ENCODE measurements at places on chromosomes 2 and 18.

DNA sequence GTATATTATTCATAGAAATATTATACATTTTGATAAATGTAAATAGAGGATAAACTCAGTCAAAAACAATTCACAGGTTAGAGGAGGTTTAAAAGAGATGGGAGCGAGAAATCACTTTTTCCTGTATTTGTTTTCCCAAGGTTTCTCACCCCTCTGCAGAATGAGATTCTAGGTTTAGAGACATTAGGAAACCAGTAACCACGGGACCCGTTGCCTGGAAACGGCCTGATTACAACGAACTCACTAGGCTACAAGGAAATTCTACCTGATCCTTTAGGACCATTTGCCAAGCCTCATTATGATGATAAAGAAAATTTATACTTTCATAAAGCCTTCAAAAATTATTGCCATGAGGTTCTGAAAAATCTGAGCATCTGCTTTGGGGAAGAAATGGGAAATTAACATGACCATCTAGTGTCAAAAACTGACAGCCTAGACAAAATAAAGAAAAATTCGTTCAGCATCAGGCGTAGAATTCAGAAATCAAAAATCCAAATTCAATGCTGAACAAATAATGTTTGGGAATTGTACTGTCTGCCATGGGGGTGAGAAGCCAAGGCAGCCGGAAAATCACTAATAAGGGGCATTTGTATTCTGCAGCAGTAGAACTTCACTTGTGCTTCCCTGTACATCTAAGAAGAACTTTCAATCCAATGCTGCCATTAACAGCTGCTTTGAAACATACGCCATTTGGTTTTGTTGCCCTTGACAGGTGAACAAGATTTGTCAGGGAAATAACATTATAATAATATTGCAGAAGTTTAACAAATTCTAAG lies 262.3 kb downstream of the NRXN1 start:
- DNase-seq, result no peak

GRCh38 chr2:178220814-178221213 lies 26.5 kb downstream of the OSBPL6 start:
- DNase-seq, result no peak

DNA sequence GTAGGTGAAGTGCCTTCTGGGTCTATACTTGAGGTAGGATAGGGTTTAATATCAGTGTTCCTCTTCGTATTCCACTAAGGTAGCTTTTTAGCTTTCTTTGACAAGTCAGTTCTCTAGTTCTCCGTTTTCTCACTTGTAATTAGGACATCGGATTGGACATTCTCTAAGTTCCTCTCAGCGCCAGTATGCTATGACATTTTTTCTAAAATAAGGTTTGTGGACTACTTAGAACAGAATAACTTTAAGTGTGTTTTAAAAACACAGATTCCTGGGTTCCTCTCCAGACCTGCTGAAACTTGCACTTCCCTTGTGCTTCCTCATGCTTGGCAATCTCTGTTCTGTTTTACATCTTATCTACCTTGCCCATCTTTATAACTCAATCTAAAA lies 69.3 kb upstream of the YWHAQ start:
- DNase-seq, result no peak

- no peak for DNase-seq
Measured at GRCh38 chr2:160042054-160042453, 20.4 kb downstream of the PLA2R1 start.

- no peak for DNase-seq
Measured at GRCh38 chr2:159176555-159176954, 109.9 kb downstream of the WDSUB1 start.

- no peak for DNase-seq
Measured at GRCh38 chr2:231985823-231986261, 24.3 kb downstream of the DIS3L2 start.

DNA sequence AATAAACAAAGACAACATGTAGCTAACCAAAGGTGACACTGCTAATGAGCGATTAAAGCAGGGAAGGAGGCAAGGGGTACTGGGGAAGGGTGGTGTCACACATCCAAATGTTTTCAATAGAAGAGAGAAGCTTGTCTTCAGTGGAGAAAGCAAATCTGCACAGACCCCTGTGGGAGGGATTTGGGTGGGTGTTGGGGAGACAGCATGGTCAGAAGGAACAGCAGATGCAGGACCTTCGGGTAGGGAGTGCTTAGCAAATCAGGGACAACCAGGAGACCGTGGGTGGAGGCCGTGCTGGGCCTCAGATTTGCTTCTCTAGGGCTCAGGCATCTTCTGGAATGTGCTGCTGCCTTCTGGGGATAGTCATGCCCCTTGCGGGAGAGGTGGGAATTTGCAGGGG lies 185.3 kb upstream of the RAB6C start:
- DNase-seq, result no peak

DNA sequence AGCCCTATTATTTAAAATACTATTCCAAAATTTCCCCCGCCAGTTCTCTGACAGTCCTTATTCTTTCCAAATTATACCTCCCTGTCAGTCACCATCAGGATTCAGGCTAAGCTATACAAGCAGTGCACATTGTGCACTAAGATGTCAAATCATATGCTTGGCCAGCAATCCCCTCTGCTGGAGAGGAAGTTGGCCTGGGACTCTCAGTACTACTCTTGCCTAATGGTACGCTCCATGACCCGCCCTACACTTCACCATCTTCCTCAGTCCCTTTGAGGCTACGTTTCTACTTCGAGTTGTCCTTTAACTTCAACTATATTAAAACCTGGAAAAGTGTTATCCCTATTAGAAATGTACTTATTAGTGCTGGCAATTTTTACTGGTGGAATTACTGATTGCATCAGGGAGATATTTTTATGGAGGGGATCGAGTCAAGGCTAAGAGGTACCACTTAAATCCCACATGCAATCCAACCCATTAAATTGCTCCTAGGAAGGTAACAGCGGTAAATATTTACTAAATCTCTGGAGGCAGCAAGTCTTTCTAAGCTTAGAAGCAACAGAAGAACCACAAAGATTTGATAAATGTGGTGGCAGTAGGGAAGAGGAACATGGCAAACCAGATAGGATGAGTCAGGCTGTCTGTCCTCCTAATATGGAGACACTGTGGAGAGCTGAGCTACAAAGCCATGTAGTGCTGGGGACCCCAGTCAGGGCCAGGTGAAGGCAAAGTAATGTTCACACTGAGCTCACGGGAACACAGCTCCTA lies 2.7 kb downstream of the USP40 start:
- peak; percentile 52 for DNase-seq

DNA sequence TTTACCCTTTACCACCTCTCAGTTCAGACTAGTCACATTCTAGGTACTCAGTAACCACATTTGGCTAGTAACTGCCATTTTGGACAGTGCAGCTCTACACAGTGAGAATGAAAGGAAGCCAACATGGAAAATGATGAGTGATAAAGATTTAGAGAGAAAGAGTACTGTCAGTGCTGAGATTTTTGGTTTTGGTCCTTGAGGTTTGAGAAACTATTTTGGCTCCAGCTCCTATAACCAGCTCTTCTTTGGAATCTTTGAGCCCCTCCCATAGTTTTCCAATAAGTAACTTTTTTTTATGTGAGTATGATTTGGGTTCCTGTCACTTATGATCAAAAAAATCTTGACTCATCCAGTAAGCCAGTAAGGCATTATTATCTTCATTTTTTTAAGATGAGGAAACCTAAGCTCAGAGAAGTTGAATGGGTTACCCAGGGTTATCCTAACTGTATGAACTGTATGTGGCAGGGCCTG lies 173.0 kb downstream of the BABAM2 start:
- DNase-seq, result no peak

DNA sequence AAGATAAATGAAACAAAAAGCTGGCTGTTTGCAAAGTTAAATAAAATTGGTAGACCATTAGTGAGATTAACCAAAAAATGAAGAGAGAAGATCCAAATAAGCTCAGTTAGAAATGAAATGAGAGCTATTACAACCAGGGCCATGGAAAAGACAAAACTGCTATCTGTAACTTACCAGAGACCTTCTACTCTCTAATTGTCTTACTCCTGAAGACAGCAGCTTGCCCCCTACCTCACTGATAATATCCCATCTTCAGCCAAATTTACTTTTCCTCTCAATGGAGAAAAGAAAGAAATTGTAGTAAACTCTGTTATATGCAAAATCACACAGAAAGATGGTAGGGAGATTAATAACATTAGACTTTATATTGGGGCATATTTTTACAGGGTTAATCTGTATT lies 178.2 kb downstream of the LCLAT1 start:
- no peak for DNase-seq

DNA sequence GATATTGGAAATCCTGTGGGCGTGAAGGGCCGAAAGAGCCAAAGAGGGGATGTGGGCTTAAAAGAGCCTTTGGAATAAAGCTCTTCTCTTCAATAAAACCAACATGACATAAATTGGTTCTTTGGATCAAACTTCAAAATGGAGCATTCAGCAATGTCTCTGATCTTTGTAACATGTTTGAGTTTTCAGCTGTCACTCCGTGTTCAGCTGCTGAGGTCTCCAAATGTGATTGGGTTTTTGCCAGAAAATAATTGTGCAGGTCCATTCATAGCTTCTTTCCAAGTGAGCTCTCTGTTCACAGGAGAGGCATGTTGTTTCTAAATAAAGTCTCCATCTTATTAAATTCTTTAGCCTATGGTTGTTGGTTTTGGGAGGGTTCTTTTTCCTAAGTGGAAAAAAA lies 127.6 kb upstream of the CCDC68 start:
- no peak for DNase-seq

- DNase-seq, result no peak
Measured at GRCh38 chr2:24548058-24548457, 57.0 kb downstream of the NCOA1 start.

GRCh38 chr2:68943581-68944568 lies 8.8 kb downstream of the GKN2 start:
- DNase-seq, result peak; percentile 53

- peak; percentile 45 for DNase-seq
Measured at GRCh38 chr2:239991689-239992314, 33.3 kb downstream of the NDUFA10 start.

- DNase-seq, result no peak
Measured at GRCh38 chr2:127515383-127515915, 10.8 kb downstream of the IWS1 start.

- DNase-seq, result no peak
Measured at GRCh38 chr2:132037527-132038178, 124.1 kb downstream of the ANKRD30BL start.

GRCh38 chr18:9429662-9429993 lies 45.7 kb upstream of the RALBP1 start:
- DNase-seq, result no peak

- DNase-seq, result no peak
Measured at GRCh38 chr2:110854355-110855081, 122.1 kb downstream of the ACOXL start.

DNA sequence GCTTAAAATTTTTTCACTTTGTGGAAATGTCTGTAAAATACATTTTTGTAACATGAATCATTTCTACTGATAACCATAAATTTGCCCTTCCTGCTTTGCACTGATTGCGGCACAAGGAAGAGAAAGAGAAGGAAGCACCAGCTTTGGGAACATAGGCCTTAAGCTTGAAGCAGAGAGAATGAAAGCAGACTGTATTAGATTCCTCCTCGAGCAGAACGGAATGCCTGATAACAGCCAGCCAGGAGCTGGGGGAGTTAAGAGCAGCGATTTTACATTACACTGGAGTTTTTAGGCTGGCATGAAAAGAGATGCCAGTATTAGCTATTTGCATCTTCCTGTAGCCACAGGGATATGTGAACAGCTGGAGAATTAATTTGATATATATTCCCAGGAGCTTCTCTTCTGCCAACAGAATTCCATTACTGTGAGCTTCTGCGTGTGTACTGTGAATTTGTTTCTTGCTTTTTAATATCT lies 33.5 kb downstream of the CRIM1 start:
- DNase-seq, result no peak

Data from HL-60 (cell line).